Tibial artery (tissue), 4 donors: ENCODE measurements at places on chromosomes 3 and 15.

DNA sequence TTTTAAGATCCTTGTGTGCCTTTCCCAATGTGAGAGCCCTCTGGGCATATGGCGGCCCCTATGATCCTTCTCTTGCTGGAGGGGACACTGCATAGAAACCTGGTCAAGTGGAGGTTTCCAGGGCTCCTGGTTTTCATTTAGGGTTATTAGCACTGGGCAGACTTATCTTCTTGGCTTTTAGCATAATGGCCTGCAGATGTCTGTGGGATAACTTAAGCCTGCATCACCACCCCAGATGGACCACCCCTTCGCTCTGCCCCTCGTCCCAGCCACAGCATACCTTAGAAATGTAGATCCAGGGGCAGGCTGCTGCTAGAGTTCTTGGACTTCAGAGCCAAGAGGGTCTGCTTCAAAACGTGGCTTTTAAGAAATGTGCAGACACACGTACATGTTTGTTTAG, 340.3 kb upstream of the CTDSPL start:
- no peak for DNase-seq

DNA sequence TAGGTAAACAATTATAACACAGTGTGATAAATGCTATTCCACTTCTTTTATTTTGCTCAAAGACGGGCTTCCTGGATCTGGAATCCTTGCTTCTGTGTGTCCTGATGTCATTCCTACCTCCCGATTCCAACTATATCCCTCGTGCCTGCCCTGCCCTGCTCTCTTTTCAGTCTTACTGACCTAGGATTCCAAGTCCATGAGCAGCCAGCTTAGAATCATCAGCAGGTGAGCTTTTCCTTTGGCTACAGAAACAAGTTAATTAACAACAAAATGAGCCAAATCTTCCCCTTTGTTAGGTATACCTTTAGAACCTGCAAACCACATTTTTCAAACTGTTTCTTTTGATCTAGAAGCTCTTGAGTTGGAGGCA, 21.9 kb upstream of the KPNA1 start:
- DNase-seq = no peak

DNA sequence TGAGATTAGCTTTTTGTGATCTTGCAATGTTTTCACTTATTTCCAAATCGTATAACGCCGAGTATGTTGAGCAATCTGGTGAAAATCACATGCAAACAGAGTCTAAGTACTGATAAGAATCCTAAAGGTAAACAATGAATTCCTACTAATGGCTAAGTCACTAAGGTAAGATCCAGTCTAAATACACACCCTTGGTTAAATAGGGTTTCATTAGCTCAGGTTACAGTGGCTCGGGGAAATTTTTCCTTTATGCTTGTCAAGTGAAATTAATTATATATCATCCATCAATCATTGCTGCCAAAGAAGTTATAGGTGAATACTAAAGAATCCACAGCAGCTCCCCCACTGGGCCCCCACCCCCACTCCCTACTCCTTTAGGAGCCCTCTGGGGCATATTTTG, 139.3 kb downstream of the SOX2 start:
- no peak for DNase-seq

DNA sequence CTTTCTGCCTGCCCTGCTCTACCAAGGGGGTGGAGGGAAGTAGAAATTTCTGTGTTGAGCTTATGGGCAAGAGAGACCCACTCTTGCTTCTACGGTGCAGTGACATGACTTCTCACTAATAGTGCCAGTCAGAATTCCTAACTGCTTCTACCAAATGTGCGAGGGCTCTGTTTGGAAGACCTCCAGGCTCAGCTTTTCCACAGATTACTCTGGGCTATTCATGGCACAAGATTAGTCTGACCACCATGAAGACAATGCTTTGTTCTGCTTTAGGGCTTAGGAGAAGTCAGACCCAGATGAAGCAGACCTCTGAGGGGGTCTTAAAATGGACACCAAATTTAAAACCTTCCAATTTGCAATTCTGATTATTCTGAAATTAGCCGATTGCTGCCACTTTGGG, 195.9 kb upstream of the TBC1D5 start:
- DNase-seq = no peak

GRCh38 chr3:133295944-133296917, 103.6 kb upstream of the BFSP2 start:
- no peak for DNase-seq

DNA sequence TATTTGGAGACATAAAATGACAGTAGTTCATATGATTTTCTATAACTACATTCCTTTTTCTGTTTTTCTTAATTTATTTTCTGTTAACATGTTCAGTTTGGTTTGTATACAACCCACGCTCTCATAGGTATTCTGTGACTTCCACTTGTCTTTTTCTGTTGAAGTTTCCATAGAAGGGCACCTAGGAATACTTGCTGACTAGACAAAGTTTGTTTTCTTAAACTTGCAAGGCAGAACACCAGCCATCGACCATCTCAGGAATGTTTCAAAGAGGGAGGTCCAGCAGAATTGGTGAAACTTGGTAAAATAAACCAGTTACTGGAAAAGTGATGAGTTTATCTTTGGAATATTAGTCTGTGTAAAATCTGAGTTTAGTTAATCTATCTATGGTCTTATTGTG, 403.2 kb upstream of the CADM2 start:
- no peak for DNase-seq

GRCh38 chr3:79326642-79327041, 441.2 kb downstream of the ROBO1 start:
- no peak for DNase-seq

- no peak for DNase-seq
These were observed 19.0 kb downstream of the CMTM7 start for GRCh38 chr3:32410367-32411246.

DNA sequence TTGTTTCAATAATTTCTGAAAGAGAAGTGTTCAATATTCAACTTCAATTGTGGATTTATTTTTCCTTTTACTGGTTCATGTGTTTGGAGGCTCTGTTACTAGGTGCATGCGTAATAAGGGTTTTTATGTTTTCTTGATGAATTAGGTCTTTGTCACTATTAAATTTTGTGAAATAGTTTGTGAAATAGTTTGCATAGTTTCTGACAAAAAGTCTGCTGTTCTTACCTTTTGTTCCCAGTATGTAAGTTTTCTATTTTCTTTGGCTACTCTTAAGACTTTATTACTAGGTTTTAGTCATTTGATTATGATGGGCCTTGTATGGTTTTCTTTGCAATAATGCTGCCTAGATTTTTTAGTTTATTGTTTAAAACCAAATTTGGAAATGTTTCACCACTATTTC, 38.0 kb downstream of the MEF2A start:
- DNase-seq = no peak

DNA sequence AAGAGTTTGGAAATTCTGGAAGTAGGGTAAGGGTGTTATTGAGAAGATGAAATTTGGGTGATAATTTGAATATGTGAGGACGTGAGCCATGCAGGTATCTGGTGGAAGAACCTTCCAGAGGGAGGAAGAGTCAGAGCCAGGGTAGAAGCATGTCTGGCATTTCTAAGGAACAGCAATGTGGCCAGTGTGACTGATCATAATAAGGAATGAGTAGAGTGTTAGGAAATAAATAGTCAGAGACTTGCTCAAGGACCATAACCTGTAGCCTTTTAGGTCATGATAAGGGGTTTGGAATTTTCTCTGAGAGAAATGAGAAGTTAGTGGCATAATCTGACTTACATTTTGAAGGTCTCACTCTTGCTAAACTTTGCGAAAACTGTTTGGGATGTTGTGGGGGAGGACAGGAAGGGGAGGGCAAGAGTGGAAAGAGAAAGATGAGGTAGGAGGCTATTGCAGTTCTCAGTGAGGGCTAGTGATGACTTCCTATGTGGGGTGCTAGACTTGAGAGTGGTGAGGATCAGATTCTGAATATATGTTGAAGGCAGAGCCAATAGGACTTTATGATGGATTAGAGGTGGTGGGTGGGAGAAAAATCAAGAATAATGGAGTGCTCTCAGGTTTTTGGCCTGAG, 568.3 kb downstream of the AGBL1 start:
- no peak for DNase-seq

DNA sequence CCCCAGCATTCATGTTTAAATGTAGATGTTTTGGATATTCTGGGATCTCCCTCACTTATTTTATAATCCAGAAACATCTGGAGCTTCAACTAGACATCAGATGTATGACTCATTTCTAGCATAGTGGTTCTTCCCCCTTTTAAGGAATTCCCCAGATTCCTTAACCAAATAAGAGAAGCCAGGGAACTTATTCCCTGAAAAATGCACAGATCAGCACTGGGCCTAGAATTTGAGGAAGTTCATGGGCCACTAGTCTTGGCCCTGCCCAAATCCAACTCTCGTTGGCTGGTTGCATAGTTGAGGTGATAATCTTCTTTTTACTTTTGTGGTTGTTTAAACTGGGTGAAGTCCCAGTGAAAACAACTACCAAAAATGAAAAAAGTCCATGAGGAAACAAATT, 20.4 kb downstream of the RARRES1 start:
- no peak for DNase-seq

DNA sequence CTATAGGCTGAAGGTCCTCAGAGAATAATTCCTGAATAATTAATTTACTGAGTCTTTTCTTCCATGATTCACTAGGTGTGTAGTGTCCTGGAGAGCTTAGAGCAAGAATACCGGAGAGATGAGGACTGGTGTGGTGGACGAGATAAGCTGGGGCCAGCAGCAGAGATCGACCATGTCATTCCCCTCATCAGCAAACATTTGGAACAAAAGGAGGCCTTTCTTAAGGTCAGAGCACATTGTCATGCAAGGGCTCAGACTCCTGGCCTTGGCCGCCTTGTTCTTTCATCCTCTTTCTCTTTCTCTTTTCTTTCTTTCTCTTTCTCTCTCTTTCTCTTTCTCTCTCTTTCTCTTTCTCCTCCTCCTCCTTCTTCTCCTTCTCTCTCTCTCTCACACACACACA, 291.4 kb upstream of the UMPS start:
- DNase-seq = no peak

DNA sequence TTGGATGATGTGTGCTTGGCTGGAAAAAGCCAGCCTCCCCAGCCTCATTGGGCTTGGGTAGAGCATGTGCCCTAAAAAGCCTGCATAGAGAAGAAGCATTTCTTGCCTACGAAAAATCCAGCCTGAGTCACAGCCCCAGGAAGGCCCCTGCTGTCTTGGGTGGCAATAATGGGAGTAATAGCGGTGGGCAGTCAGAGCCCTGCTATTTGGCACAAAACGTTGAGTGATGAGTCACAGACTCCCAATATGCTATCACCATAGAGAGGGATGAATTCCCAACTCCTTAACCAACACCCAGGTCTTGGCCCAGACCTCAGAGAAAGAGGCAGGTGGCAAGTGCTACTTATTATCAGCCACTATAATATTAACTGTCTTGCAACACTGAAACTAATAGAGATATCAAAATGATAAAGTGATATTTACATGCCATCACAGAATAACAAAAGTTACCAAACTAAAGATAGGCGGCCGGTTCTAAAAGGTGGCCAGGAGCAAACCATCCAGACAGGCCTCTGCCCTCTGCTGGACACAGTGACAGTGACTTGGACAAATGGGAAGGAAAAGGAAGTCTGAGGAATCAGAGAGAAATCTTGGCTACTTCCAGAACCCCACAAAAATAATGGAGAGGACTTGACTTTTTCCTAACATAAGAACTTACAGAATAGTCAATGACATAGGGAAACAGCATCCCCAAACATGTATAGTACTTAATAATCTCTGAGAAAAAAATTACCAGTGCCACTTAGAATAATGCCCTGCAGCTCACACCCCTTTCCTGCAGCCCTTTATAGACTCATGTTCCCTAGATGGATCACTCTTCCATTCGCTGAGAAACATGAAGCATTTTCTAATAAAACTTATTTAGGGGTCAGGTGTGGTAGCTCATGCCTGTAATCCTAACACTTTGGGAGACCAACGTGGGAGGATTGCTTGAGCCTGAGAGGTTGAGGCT, 51.9 kb upstream of the MUC13 start:
- no peak for DNase-seq

DNA sequence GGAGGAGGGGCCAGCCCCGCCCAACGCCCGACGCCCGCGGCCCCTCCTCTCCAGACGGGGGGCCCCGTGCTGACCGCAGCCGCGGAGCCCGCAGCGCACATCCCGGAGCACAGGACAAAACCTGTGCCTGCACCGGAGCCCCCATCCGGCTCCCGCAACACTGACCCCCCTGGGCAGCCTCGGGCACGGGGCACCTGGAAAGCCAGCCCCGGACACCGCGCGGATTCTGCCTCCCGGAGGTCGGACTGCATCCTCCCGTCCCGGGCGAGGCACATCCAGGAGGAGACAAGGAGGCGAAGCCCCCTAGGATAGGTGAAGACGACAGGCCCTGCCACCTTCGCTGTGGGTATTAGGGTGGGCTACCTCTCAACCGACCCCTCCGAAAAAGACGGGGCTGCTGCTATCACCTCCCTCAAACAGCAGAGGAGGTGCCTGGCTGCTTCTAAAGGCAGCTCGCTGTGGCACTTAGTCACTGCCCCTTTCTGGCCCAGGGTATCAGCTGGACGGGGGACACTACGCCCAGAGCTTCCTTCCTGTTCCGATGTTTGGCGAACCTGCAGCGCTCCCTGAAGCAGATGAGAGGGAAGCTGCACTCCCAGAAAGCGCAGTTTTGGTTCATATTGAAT, 10.6 kb downstream of the XXYLT1 start:
- no peak for DNase-seq

- no peak for DNase-seq
These were observed 8.7 kb upstream of the VIPR1 start for GRCh38 chr3:42493798-42494151.

DNA sequence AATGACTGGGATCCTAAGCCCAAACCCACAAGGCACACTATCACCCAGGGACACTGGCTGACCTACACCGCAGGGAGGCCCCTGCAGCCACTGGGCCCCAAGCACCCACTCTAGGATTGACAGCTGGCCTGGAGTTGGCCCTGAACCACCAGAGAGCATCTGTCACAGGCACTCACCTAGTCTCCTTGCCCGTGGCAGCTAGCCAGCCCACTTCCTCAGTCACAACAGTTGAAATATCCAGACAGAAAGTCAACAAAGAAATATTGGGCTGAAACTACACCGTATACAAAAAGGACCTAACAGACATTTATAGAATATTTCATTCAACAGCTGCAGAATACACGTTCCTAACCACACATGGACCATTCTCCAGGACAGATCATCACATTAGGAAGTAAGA, 5.2 kb upstream of the SPINK8 start:
- DNase-seq = no peak

DNA sequence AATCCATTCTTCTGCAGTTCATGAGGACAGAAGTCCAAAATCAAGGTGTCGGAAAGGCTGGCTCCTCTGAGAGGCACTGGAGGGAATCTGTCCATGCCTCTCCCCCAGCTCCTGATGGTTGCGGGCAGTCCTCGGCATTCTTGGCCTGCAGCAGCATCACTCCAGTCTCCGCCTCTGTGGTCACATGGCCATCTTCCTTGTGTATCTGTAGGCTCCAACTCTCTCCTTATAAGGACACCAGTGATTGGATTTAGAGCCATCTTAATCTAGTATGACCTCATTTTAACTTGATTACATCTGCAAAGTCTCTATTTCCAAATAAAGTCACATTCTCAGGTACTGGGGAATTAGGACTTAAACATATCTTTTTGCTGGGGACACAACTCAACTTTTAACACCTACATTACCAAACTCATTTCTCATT, 56.0 kb upstream of the FLNB start:
- DNase-seq = peak; percentile 90

DNA sequence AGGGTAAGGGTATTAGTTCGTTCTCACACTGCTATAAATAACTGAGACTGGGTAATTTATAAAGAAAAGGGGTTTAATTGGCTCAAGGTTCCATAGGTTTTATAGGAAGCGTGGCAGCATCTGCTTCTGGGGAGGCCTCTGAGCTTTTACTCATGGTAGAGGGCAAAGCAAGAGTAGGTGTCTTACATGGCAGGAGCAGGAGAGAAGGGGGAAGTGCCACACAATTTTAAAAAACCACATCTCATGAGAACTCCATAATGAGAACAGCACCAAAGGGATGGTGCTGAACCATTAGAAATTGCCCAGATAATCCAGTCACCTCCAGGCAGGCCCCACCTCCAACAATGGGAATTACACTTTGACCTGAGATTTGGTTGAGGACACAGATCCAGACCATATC, 12.2 kb downstream of the RNF111 start:
- DNase-seq = no peak
